Memory B cell (primary cell): ENCODE measurements at places on chromosomes 16 and 17.

- DNase-seq, result no peak
Measured at GRCh38 chr16:71344315-71344905, 14.1 kb upstream of the CALB2 start.

DNA sequence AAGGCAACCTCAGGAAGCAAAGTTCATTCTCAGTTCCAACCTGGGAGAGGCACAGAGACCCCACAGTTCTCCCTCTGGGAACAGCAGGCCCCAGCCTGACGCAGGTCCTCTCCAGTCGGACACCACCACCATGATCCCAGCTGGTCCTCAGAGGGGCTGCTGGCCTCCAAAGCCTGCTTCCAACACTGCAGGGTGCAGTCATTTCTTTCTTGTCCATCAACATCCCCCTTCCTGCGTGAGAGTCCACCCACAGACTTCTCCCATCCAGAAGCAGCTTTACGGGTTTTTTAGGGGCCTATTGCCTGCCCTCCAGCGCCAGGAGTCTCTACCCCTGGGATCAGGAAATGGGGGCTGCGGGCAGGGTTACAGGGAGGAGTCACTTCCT, 29.3 kb upstream of the TNRC6C start:
- DNase-seq, result no peak

DNA sequence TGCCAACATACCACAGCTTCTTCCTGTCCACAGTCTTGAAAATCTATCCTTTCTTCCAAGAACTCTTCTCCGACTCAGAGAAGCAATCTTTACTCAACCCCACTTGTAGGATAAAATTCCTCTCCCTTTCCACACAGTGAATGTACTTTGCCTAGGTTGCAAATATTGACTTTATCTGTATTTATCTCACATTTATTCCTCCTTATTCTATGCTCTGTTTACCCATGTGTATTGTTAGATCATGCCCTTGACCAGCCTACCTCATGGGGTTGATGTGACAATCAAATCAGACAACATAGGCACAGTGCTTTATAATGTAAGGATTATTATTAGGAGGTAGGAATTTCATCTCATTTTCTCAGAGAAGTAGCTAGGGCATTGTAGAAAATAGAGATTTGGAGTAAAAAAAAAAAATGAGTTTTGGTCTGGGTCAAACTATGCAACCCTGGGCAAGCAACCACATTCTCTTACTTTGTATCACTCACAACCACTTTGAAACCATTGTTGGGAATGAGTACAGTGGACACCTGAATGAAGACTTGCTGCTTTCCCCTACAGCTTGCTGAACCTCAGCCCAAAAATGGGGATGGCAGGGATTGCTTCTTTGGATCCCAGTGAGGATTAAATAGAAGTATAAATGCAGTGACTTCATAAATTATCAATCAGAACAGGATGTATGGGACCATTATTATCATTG, 9.1 kb upstream of the SLC35B1 start:
- no peak for DNase-seq

GRCh38 chr16:77536809-77537208, 102.0 kb upstream of the ADAMTS18 start:
- DNase-seq, result no peak

DNA sequence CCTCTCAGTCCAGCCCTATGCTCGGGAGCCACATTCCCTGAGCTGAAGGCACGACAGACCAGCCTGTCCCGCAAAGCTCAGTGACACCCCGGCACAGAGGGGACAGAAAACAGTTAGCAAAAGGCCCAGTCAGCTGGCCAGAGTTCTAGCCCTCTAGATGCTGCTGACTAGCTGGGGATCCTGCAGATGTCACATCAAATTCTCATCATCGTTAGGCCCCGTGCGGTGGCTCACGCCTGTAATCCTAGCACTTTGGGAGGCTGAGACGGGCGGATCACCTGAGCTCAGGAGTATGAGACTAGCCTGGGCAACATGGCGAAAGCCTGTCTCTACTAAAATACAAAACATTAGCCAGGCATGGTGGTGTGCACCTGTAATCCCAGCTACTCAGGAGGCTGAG, 17.2 kb downstream of the UBE2O start:
- DNase-seq, result no peak

DNA sequence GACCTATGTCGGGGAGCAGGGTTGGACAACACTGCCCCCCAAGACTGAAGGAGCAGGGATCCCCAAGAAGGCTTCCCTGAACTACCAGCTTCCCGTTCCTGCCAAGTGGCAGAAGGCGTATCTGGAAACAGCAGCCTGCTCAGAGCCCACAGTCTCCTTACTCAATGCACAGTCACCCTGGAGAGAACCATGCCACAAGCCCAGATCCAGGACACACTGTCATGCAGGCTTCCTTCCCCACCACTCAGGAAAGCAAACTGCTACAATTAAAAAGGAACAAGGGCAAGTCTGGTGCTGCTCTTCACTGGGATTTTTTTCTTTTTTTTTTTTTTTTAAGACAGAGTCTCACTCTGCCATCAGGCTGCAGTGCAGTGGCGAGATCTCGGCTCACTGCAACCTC, 8.2 kb downstream of the WDR45B start:
- no peak for DNase-seq
